Lung (tissue), 17 donors: ENCODE measurements at places on chromosomes 6 and 20.

DNA sequence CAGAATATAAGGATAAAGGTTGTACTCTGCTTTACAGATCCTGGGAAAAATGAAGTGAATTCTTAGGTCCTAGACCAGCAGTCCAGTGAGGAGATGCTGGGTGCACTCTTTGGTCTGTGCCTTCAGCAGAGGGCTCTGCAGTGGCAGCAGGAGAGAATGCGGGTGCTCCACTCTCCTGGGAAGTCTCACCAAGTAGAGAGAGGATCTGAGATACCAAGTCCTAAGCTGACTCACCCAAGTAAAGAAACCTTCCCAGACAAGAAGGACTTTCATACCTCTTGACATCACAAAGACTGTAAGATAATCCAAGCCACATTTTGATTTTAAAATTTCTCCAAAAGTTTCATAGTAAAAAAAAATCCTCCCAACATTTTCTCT is 116.9 kb upstream of the EMILIN3 start:
- peaks cover 51% of the 10 kb centered on the region for H3K36me3 ChIP-seq
- H3K27me3 ChIP-seq = no peaks in the 10 kb centered on the region
- no peak overlapping the region for H3K27ac ChIP-seq
- DNase-seq = no peak
- H3K4me3 ChIP-seq = no peak overlapping the region

DNA sequence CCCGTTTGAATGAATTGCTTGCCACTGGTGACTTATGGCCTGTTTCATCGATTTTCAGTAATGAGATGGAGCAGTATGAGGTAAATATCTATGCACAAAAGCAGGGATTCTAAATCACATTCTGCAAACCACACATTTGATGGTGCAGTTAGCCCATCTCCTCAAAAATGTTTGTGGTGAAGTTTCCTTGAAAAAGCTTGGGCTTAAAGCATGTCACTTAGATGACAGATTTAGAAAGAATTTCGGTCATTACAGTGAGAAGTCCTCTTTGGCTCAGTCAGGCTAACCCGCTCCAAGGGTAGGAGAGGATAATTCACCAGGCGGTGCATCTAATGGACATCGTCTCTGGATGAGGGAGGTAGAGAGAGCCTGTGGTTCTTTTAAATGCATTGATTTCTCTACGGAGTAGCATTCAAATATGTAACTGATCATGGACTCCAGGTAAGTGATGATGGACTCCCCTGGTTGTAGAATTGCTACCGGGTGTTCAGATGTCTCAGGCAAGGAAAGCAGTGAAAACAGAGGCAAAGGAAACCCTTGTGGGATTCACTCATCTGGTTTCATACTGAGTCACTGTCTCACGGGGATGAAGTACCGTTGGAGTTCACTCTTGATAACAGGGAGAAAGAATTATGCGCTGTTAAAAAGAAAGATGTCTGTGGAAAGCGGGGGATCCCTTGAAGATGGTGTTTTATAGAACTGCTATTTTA is 65.3 kb downstream of the AIG1 start:
- no peak for DNase-seq
- H3K36me3 ChIP-seq = no peaks in the 10 kb centered on the region
- H3K4me3 ChIP-seq = no peak overlapping the region

GRCh38 chr6:163148451-163149278 is 265.9 kb upstream of the QKI start:
- H3K27me3 ChIP-seq = no peaks in the 10 kb centered on the region
- H3K4me3 ChIP-seq = no peak overlapping the region
- no peaks in the 10 kb centered on the region for H3K4me1 ChIP-seq

DNA sequence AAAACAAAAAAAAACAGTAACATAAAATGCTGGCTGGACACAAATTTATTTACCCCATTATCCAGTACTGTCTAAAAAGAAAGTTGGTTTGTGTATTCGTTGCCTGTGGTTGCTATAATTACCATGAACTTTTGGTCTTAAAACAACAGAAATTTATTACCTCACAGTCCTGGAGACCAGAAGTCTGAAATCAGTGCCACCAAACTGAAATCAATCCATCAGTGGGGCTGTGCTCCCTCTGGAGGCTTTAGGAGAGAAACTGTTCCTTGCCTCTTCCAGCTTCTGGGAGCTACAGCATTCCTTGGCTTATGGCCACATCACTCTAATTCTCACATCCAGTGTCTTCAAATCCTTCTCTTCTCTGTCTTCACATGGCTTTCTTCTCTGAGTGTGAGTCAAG is 79.4 kb downstream of the SNX5 start:
- H3K4me3 ChIP-seq = no peak overlapping the region
- H3K36me3 ChIP-seq = no peaks in the 10 kb centered on the region
- H3K4me1 ChIP-seq = peaks cover 5% of the 10 kb centered on the region
- no peak overlapping the region for H3K27ac ChIP-seq

DNA sequence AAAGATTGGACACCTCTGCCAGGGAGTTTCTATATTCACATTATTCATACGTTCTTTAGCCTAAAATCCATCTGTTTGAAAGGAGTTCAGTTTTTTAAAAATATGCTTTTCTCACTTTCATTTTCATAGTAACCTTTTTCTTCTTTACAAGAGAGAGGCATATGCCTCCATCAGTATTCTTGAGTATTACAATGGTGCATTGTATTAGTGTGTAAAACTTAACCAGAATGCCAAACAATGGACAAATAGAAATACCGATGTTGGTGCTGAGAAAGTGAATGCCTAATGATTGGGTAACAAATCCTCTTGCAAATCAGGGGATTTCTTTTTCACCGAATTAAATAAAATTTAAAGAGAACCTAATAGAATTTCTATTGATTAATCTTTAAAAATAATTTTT is 163.2 kb upstream of the LAMA2 start:
- H3K27me3 ChIP-seq = no peaks in the 10 kb centered on the region
- DNase-seq = no peak
- H3K4me1 ChIP-seq = no peaks in the 10 kb centered on the region
- H3K4me3 ChIP-seq = no peak overlapping the region

DNA sequence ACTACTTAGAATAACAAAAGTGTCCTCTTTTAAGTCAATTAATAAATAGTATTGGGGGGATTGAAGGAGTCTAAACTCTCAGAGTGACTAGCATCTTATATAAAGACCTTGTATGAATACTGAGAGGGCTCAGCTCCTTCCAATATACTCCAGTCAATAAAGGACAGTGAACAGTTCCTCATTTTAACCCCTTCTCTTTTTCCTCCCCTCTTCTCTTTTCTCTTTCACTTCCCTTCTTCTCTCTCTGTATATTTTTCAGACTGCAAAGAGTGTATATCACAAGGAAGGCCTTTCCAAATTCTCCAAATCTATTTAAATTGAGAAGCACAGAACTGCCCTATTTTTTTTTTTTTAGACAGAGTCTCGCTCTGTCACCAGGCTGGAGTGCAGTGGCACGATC is 99.5 kb downstream of the CD164 start:
- H3K4me3 ChIP-seq = no peak overlapping the region
- H3K36me3 ChIP-seq = no peaks in the 10 kb centered on the region
- no peak for DNase-seq
- H3K27me3 ChIP-seq = no peaks in the 10 kb centered on the region

DNA sequence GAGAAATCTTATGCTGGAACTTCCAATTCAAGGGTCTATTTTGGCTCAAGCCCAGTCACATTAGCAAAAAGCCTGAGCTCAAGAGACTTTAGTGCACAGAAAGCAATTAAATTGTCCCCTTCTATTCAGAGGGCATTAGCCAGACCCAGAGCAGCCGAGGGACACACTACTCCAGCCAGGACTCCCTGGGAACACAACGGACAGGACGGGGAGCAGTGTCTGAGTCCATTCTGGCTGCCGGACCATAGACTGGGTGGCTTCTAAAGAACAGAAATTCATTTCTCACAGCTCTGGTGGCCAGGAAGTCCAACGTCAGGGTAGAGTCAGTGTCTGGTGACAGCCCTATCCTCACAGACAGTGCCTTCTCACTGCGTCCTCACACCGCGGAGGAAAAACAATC is 78.4 kb downstream of the PRND start:
- no peak overlapping the region for H3K27ac ChIP-seq
- H3K36me3 ChIP-seq = peaks cover 22% of the 10 kb centered on the region
- no peaks in the 10 kb centered on the region for H3K27me3 ChIP-seq
- H3K4me1 ChIP-seq = no peaks in the 10 kb centered on the region

GRCh38 chr6:145271040-145271439 is 464.3 kb downstream of the EPM2A start:
- H3K4me1 ChIP-seq = no peaks in the 10 kb centered on the region
- no peak for DNase-seq
- no peaks in the 10 kb centered on the region for H3K36me3 ChIP-seq
- H3K27me3 ChIP-seq = no peaks in the 10 kb centered on the region
- H3K4me3 ChIP-seq = no peak overlapping the region

- peaks cover 28% of the 10 kb centered on the region for H3K4me1 ChIP-seq
- no peak overlapping the region for H3K27ac ChIP-seq
- no peaks in the 10 kb centered on the region for H3K36me3 ChIP-seq
- DNase-seq = peak; percentile 23
Observed at GRCh38 chr6:130162421-130162820, 60.3 kb downstream of the SAMD3 start.

DNA sequence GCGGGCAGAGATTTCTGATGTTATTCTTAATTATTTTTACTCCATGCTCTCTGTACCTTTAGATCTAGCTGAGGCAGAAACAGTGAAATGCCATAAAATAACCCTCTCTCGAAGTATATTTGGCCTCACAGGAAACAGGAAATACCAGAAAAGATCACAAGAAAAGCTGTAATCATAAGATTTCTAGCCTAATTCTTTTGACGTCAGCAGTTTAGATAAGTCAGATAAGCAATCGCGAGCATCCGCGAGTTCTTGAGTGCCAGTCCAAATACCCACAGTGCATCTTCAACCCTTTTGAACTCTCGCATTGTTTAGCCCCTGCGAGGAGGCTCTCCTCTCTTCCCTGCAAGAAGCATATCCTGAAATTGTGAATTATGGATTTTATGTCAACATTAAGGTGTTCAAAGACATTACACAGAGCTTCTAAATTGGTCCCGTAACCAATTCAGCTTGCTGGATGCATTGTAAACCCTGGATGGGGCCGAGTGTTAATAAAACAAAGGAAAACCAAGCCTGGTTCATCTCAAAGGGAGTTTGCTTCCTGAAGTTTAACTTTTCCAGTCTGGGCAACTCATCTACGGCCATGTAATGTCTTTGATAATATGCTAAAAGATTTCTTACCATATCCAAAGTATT is 198.9 kb downstream of the MTFR2 start:
- no peak overlapping the region for H3K27ac ChIP-seq
- H3K36me3 ChIP-seq = no peaks in the 10 kb centered on the region
- H3K4me3 ChIP-seq = no peak overlapping the region
- DNase-seq = no peak

- H3K27me3 ChIP-seq = no peaks in the 10 kb centered on the region
- H3K4me3 ChIP-seq = no peak overlapping the region
- H3K4me1 ChIP-seq = peaks cover 42% of the 10 kb centered on the region
- H3K27ac ChIP-seq = peak overlapping the region; percentile 80
- DNase-seq = peak; percentile 92
Observed at GRCh38 chr6:30877419-30878262, 6.7 kb upstream of the DDR1 start.

- H3K4me3 ChIP-seq = peak overlapping the region; percentile 78
- H3K36me3 ChIP-seq = no peaks in the 10 kb centered on the region
- no peaks in the 10 kb centered on the region for H3K27me3 ChIP-seq
- DNase-seq = peak; percentile 64
- peaks cover 58% of the 10 kb centered on the region for H3K4me1 ChIP-seq
- peak overlapping the region; percentile 48 for H3K27ac ChIP-seq
Observed at GRCh38 chr6:107490566-107491137, 735 bp downstream of the SOBP start.

- H3K27ac ChIP-seq = no peak overlapping the region
- DNase-seq = no peak
- no peaks in the 10 kb centered on the region for H3K36me3 ChIP-seq
- H3K27me3 ChIP-seq = no peaks in the 10 kb centered on the region
- no peak overlapping the region for H3K4me3 ChIP-seq
Observed at GRCh38 chr6:46437671-46438221, 53.5 kb downstream of the RCAN2 start.

DNA sequence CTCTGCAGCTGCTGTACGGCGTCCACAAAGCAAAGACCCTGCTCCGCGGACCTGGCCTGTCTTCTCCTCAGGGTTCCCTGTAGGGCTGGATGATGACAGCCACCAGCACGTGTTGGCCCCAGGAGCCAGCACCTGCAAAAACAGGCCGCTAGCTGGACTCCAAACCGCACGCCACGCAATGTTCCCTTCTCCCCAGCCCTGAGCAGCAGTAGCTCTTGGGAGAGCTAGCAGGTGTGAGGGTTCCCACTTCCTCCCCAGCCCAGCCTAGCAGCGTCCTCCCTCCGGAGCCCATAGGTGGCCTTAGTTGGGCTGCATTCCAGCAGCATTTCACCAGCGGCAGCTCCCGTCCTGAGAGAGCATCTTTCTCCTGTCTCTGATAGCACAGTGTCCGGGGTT is 42.3 kb downstream of the DACT2 start:
- H3K4me1 ChIP-seq = peaks cover 7% of the 10 kb centered on the region
- H3K27ac ChIP-seq = no peak overlapping the region
- H3K36me3 ChIP-seq = no peaks in the 10 kb centered on the region
- no peak overlapping the region for H3K4me3 ChIP-seq
- H3K27me3 ChIP-seq = no peaks in the 10 kb centered on the region

- H3K4me1 ChIP-seq = no peaks in the 10 kb centered on the region
- H3K27me3 ChIP-seq = no peaks in the 10 kb centered on the region
- H3K27ac ChIP-seq = no peak overlapping the region
- peak; percentile 14 for DNase-seq
- no peaks in the 10 kb centered on the region for H3K36me3 ChIP-seq
- H3K4me3 ChIP-seq = no peak overlapping the region
Observed at GRCh38 chr6:35757456-35758123, 18.8 kb upstream of the CLPSL2 start.

GRCh38 chr6:122116835-122117627 is 282.4 kb upstream of the HSF2 start:
- no peak for DNase-seq
- no peaks in the 10 kb centered on the region for H3K27me3 ChIP-seq
- peaks cover 4% of the 10 kb centered on the region for H3K4me1 ChIP-seq

GRCh38 chr6:127376685-127377084 is 33.3 kb upstream of the ECHDC1 start:
- H3K36me3 ChIP-seq = no peaks in the 10 kb centered on the region
- H3K4me1 ChIP-seq = no peaks in the 10 kb centered on the region
- no peak for DNase-seq
- H3K4me3 ChIP-seq = no peak overlapping the region
- H3K27me3 ChIP-seq = no peaks in the 10 kb centered on the region
